Caco-2 (cell line): ENCODE measurements at places on chromosomes 3 and 15. TPM values are rescaled to one million over a fixed set of nuclear protein-coding genes. Genes with fewer than 3 reads are reported as not detected.

GRCh38 chr15:33392453-33392852, 81.7 kb downstream of the RYR3 start:
- DNase-seq: no peak

DNA sequence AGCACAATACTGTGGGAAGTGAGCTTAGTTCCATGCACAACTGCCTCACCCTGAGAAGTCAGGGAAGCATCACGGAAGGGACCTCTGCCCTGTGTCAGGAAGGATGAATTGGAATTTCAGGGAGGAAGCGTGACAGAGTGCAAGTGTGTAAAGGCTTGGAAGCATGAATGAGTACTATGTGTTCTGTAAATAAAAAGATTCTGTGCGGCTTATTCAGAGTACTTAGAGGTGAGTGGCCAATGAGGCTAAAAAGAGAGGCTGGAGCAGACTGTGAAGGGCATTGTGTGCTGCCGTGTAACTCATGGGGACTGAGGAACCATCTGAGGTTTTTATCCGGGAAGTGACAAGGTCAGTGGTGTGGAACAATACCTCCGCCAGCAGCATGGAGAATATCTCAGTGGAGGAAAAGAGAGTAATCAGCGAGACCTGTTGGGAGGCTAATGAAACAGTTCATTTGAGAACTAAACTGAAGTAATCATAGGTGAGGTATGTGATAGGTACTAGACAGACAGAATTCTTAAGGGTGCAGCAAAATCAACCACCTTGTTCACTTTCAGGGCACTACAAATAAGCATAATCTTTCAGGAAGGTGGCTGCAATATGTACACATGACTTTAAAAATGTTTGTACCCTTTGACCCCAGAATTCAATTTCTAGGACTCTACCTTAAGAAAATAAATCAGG, 64.9 kb upstream of the SPRED1 start:
- DNase-seq: no peak

- DNase-seq: no peak
Observed at GRCh38 chr3:123788710-123789109, 95.4 kb downstream of the MYLK start.

DNA sequence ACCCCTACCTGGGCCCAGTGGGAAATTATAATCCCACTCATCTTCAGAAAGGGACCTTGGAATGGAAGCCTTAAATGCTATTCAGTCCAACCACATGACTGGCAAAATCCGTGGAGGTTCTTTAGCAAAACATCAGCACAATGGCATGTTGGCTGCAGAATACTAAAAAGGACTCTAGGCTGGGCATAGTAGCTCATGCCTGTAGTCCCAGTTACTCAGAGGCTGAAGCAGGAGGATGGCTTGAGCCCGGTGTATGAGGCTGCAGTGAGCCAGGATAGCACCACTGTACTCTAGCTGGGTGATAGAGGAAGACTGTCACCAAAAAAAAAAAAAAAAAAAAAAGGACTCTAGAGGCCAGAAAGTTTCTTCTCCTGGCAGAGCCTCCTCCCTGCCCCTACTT, 60.6 kb upstream of the RYK start:
- DNase-seq: no peak

DNA sequence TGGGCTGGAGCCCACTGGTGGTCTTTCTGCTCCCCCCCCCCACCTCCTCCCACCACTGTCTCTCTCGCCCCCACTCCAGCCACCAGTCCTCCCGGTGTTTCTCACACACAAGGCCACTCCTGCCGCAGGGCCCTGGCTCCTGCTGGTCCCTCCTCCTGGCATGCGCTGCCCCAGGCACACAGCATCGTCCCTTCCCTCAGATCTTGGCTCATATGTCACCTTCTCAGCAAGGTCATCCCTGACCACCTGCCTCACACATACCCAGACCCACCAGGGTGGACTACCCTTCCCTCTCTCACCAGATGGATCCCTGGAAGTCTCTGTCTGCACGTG, 101.5 kb upstream of the IQSEC1 start:
- DNase-seq: no peak

GRCh38 chr3:87090631-87091030, 99.7 kb upstream of the VGLL3 start:
- no peak for DNase-seq

GRCh38 chr3:42507252-42507651, 4.8 kb downstream of the VIPR1 start:
- peak; percentile 72 for DNase-seq

DNA sequence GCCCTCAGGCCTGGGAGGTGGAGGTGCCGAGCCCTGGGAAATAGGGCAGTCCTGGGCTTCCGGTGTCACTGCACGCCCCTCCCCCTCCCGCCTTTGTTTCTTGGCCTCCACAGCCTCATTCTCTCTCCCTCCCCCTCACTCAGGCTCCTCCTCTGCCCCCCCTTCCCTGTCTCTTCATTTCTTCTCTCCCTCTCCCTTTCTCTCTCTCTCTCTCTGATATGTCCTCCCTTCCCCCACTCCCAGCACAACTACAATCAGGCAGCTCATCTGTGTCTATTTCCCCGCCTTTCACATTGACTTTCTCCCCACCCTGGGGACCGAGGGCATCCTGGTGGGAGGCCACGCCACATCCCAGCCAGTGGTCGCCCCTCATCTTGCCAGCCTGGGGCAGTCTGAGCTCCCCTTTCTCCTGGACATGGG, 40.2 kb downstream of the IDH2 start:
- DNase-seq: no peak

DNA sequence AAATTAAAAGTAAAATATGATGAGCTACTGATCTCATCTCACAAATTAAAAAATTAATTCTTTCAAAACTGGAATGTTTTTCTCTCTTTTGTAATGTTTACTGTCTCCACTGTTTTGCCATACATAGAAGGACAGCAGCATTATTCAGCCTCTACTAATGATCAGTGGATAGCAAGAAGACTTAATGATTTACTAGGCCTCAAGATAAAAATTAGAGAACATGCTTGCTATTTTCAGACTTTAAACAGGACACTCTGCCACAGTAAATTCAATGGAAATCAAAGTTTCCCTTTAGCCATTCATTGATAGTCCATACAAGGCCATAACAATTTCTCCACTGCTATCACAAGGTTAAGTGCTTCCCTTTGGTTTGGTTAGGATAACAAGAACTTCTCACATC, 129.4 kb downstream of the TMCC1 start:
- no peak for DNase-seq

DNA sequence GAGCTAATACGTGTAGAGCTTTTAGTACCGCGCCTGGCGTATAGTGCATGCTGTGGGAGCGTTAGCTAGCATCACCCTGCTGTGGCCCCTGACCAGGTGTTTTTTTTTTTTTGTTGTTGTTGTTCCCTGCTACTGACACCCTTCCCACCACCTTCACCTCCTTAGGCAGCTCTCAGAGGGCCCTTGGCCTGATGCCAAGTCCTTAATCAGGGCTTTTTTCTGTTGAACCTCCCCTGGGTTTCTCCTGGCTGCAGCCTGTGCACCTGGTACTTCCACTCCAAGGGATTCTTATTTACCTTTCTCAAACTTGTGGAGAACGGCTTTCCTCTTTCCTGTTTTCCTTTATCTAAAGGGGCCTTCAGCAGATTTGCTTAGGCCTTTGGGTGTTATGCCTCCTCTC, 53.3 kb downstream of the SLC7A14 start:
- no peak for DNase-seq

DNA sequence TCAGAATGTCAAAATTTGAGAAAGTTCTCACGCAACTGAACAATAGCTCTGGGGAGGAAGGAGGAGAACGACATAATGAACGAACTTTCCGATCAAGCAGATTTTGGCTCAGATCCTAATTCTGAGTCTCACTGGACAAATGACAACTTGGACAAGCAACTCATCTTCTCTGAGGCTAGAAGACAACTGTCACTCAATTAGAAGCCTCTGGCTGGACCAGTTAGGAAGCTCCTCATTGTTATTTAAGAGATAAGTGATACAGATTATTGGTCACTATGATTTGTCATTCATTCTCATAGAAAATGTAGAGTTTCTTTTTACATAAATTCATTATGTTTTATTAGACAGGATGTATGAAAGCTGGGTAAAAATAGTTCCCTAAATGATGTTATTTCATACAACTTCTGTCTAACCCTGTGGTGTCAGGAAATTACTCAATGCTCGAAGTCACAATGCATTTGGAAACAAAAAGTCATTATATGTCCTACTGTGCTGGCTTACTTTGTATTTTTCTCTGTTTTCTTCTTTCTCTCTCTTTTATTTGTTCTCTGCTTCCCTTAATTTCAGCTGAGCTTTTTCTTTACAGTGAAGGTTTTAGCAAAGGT, 11.0 kb upstream of the C3orf49 start:
- DNase-seq: no peak

DNA sequence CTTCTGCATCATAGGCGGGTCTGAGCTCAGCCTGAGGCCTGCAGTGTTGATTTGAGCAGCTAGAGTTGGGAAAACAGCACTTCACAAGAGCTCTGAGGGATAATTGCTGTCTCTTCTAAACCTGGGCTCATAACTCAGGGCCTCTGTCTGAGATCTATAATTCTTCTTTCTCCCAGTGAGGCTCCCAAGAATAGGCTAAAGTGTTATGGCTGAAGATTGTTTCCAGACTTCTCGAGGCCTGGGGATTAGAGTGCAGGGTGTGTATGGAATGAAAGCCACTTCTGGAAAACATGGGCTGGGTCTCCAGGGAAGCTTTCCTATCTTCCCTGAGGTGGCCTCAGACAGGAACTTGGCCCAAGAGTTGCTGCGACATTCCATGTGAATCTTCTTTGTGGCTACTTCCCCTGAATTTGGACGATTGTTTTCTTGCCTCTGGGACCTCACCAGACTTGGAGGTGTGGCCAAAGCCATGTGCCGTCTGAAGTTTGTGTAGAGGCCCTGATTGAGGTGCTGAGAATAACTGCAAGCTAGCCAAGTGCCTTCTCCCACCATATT, 26.5 kb downstream of the MTMR14 start:
- no peak for DNase-seq

- peak; percentile 61 for DNase-seq
Observed at GRCh38 chr3:12286927-12287726, 1.7 kb upstream of the PPARG start.

GRCh38 chr15:79071901-79072300, 18.7 kb downstream of the RASGRF1 start:
- DNase-seq: no peak

- no peak for DNase-seq
Observed at GRCh38 chr15:45962733-45963132, 327.9 kb downstream of the SQOR start.

DNA sequence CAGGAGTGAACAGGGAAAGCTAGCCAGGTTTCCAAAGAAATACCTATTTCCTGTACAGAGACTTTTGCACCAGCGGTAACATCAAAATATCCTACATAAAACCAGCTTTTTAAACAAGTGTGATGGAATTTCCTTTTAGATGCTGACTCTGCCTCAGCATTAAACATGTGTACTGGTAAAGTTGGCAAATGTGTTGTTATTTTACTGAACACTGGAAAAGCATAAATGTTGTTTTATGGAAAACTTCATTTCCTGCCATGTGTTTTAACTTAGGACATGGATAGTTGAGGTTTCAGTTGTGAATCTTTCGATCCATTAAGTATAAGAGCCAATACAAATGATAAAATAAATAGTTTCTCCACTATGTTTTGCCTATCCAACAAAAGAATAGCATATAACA, 15.7 kb downstream of the OXNAD1 start:
- DNase-seq: no peak

FBXO40 gene
- not detected in 2 replicates for total RNA-seq

GOLGA6L26 gene
- total RNA-seq: not detected in 2 replicates

LRRC31 gene
- total RNA-seq: 0.64 and 0.70 TPM in 2 replicates

ALCAM gene
- 0.41 and 0.46 TPM in 2 replicates for total RNA-seq

BOC gene
- 0.35 and 0.73 TPM in 2 replicates for total RNA-seq

A4GNT gene
- not detected in 2 replicates for total RNA-seq

DGKG gene
- total RNA-seq: 0.32 and 0.81 TPM in 2 replicates

TICRR gene
- total RNA-seq: 23.6 and 24.1 TPM in 2 replicates

ZDHHC23 gene
- 9.0 and 9.1 TPM in 2 replicates for total RNA-seq

VEPH1 gene
- total RNA-seq: 11.0 and 12.0 TPM in 2 replicates

C3orf49 gene
- not detected in 2 replicates for total RNA-seq
